ENCODE measurements at places on chromosomes 4 and X.

DNA sequence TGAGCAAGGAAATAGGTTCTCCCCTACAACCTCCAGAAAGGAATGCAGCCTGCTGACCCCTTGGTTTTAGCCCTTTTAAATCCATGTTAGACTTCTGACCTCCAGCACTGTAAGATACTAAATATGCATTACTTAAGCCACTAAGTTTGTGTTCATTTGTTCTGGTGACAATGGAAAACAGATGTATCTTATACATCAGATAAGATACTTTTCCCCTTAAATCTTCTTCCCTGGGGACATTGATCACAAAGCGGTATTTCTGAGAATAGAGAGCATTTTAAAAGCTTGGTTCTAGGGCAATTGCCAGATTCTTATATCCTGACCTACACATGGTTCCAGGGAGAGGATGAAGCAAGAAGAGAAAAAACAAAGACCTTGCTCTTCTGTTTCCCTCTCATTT is 6.5 kb upstream of the TMEM184C start:
- no peak for DNase-seq

- DNase-seq: no peak
Observed at GRCh38 chr4:71445811-71446210, 107.0 kb downstream of the SLC4A4 start.

DNA sequence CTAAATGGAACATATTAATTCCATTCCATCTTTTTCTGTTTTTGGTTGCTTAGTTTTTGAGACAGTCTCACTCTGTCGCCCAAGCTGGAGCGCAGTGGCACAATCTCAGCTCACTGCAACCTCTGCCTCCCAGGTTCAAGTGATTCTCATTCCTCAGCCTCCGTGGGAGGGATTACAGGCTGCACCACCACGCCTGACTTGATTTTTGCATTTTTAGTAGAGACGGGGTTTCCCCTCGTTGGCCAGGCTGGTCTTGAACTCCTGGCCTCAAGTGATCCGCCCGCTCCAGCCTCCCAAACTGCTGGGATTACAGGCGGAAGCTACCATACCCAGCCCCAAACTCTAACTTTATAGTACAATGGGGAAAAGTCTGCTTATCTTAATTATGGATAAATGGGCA is 11.2 kb downstream of the HNRNPD start:
- DNase-seq: no peak

GRCh38 chr4:25095837-25096236 is 64.4 kb downstream of the SEPSECS start:
- no peak for DNase-seq

DNA sequence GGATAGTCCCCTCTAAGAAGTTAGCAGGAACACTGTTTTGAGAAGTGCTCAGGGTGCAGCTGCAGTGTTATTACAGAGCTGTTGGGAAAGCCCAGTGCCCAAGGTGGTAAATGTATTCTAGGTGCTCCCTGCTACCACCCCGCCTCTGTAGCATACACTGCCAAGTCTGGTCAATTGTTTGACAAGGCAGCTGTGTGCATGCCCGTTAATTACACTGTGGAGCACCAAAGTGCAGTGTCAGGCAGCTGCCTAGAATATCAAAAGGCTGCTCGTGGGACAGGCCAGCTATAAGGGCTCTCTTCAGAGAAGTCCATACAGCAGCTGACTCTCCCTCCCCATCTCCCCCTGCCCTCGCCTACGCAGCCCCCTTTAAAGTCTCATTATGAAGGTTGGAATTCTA is 99.9 kb upstream of the KLHL13 start:
- DNase-seq: no peak

GRCh38 chr4:95232358-95233156 is 316.2 kb downstream of the UNC5C start:
- DNase-seq: no peak

DNA sequence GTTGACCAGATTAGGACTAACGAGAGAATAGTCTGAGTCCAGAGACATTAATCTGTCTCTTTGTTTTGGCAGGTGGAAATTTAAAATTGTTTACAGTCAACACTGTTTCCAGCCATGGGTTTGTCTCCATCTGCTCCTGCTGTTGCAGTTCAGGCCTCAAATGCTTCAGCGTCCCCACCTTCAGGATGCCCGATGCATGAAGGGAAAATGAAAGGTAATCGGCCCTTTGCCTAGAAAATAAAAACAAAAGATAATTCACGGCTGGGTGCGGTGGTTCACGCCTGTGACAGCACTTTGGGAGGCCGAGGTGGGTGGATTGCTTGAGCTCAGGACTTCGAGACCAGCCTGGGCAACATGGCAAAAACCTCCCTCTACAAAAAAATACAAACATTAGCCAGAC is 815 bp downstream of the HCCS start:
- no peak for DNase-seq

- DNase-seq: no peak
Observed at GRCh38 chr4:174919886-174920423, 1.8 kb downstream of the ADAM29 start.

DNA sequence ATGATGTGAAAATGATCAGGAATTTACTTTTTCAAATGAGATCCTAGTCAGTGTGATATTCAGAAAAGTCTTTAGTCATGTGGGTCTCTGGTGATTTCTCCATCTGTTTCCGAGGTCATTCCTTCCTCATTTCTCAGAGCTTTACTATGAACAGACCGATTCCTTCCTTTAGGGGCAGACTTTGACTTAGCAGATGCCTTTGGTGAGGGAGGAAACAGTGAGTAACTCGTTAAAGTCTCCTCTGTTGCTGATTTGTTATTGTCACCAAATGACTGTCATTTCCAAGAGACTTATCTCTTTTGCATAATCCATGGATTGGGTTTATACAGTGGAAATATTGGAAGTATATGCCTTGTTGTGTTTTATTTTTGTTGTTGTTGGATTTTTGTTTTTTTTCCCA is 76.2 kb upstream of the CD99 start:
- DNase-seq: no peak

DNA sequence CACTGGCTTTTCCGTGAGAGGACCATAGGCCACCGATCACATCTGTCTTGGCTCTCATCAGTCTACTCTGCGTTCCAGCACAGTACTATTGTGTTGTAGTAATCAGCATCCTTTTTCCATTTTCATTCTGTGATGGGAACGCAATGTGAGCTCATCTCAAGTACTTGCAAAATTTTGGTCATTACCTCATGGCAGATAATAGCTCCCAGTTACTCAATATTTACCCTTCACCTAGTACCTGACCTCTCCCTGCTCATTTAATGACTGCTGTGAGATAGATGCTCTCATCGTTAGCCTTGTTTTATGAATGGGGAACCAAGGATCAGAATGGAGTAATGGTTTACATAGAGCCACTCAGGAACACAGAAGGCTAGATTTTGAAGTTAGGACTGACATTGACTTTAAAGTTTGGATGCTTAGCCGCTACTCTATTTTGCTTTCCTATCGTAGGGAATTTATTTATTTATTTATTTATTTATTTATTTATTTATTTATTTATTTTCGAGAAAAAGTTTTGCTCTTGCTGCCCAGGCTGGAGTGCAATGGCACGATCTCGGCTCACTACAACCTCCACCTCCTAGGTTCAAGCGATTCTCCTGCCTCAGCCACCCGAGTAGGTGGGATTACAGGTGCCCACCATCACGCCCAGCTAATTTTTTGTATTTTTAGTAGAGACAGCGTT is 6.5 kb upstream of the GPR101 start:
- DNase-seq: no peak

DNA sequence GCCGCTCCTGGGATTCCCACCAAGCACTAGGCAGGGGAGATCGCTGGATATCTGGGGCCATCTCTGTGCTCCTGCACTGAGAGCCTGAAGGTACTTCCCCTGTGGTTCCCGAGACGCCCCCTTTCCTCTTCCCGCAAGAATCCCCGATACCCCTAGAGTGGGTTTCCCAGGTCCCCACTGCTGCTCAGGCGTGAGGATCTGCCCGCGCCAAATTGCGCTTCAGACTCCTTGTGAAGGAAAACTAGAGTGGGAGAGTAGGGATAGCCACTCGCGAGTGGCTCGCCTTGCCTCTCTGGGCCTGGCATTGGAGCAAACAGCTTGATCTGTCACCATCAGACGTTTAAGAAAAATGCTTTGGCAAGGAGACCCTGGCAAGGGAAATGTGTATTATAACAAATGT is 1.5 kb downstream of the IL1RAPL2 start:
- no peak for DNase-seq

DNA sequence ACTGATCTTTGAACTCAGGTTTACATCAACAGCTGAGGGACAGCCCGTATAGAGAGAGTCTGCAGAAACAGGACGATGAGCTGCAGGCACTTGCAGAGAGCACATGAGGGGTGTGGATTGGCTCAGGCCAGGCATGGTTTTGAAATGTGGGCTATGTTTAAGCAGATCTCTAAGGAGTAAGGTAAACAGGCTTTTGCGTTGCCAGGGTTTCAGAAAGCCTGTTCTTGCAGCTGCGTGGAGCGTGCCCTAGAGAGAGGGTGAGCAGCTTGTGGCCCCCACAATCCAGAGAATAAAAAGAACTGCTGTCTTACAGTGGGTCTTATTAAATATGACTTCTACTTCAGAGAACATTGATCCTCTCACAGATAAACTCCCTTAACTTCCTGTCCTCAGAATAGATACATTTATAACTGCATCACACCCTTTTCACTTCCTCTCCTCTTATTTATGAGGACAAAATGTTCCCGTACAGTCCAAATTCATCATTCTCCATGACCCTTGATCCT is 64.1 kb downstream of the TMA16 start:
- no peak for DNase-seq

DNA sequence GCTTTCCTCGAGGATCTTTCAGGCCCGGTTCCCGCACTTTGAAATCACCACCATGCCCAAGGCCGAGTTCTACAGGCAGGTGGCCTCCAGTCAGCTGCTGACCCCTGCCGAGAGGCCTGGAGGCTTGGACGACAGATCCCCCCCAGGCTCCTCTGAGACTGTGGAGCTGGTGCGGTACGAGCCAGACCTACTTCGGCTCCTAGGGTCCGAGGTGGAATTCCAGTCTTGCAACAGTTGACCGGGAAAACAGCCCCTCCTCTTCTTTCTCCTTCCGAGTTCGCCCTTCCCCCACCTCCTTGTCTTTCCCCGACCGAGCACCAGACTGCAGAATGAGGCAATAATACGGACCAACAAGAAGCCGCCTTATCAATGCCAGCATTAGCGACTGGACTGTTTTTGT is 54.4 kb downstream of the ELF4 start:
- DNase-seq: no peak
